ENCODE measurements at places on chromosomes 5 and 9.
A peak's percentile ranks its signal among the peaks of the same experiment; 100 is the strongest.

GRCh38 chr9:83299571-83299970 lies 236.6 kb upstream of the RASEF start:
- DNase-seq = peak; percentile 74

GRCh38 chr9:69420611-69421270 lies 95.7 kb downstream of the ENTREP1 start:
- no peak for DNase-seq

GRCh38 chr5:150764530-150764929 lies 5.7 kb upstream of the DCTN4 start:
- no peak for DNase-seq

DNA sequence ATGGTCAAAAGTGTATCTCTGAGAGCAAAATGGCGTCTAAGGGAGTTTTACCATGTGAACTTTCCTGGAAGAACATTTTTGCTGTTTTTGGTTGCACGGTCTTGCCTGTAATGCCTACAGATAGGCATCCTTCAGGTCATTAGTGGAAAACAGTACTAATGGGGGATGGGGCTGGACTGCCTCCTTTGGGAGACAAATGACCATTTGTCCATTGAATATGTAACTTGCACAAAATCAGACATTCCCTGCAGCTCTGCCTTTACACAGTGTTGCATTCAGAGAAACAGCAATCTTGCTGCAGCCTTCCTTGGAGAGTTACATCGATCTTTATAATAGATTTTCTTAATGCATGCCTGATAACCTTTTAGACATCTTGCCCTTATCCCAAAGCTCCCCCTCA lies 138.5 kb upstream of the EGFLAM start:
- no peak for DNase-seq

GRCh38 chr9:87973122-87973521 lies 1.2 kb downstream of the CDK20 start:
- DNase-seq = no peak

DNA sequence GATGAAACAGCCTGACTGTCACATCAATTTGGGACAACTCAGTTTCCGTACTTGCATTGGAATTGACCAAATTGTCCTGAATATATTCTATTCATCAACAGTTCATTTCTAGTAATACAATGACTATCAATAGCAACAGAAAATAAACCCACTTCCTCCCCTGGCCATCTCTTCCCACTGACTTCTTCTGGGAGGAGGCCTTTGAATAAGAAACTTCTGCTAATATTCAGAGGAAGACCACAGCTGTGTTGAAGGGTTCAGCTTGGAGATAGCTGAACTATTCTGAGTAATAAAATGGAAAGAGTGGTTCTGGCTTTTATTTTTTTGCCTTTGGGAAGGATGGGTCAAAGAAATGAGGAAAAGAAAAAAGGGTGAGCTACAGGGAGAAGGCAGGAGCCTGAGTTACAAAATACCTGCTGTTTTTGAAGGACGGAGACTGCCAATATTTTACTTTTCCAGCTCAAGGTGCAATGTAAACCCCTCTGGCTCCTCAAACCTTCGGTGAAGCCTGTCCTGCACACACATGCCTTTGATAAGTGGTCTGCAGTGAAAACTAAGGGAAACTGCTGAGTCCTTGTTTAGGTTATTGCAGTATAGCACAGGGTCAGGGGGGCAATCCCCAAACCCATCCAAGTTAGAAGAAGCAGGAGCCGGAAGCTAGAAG lies 29.9 kb downstream of the FYB1 start:
- no peak for DNase-seq

Measured in kidney glomerular epithelial cell (primary cell).